ENCODE measurements at places on chromosomes 16 and 17. TPM values are rescaled to one million over a fixed set of nuclear protein-coding genes. Genes with fewer than 3 reads are reported as not detected.

Gene HOXB3
- total RNA-seq = 3.9 TPM

Gene TNFRSF17
- not detected for total RNA-seq

Gene CPHXL2
- total RNA-seq = not detected

Gene TMEM97
- 4.4 TPM for total RNA-seq

Gene ALOXE3
- not detected for total RNA-seq

Gene STUB1
- 110 TPM for total RNA-seq

- H3K27ac ChIP-seq = peak within 1 kb of the TSS; percentile 93
- peaks cover 34% of the 10 kb centered on the region for H3K36me3 ChIP-seq
- peak within 1 kb of the TSS; percentile 79 for H3K4me3 ChIP-seq
- H3K27me3 ChIP-seq = no peaks in the 10 kb centered on the region
- peaks cover 35% of the 10 kb centered on the region for H3K4me1 ChIP-seq
Measured at GRCh38 chr16:4766875-4767628, at the start of gene ZNF500. TSS of gene ZNF500 (minus strand) at chr16:4767162. CDS start at chr16:4765978, 1,184 bp downstream.

GRCh38 chr17:2860045-2860444, 63.8 kb downstream of the RAP1GAP2 start:
- DNase-seq = no peak
- no peak overlapping the region for H3K27ac ChIP-seq
- H3K4me1 ChIP-seq = peaks cover 14% of the 10 kb centered on the region
- H3K36me3 ChIP-seq = no peaks in the 10 kb centered on the region
- H3K27me3 ChIP-seq = peaks cover 7% of the 10 kb centered on the region

- peaks cover 10% of the 10 kb centered on the region for H3K4me1 ChIP-seq
- H3K36me3 ChIP-seq = no peaks in the 10 kb centered on the region
- no peak overlapping the region for H3K27ac ChIP-seq
- H3K4me3 ChIP-seq = no peak overlapping the region
- no peak for DNase-seq
Measured at GRCh38 chr17:77572851-77573250, 385.7 kb upstream of the TNRC6C start.

DNA sequence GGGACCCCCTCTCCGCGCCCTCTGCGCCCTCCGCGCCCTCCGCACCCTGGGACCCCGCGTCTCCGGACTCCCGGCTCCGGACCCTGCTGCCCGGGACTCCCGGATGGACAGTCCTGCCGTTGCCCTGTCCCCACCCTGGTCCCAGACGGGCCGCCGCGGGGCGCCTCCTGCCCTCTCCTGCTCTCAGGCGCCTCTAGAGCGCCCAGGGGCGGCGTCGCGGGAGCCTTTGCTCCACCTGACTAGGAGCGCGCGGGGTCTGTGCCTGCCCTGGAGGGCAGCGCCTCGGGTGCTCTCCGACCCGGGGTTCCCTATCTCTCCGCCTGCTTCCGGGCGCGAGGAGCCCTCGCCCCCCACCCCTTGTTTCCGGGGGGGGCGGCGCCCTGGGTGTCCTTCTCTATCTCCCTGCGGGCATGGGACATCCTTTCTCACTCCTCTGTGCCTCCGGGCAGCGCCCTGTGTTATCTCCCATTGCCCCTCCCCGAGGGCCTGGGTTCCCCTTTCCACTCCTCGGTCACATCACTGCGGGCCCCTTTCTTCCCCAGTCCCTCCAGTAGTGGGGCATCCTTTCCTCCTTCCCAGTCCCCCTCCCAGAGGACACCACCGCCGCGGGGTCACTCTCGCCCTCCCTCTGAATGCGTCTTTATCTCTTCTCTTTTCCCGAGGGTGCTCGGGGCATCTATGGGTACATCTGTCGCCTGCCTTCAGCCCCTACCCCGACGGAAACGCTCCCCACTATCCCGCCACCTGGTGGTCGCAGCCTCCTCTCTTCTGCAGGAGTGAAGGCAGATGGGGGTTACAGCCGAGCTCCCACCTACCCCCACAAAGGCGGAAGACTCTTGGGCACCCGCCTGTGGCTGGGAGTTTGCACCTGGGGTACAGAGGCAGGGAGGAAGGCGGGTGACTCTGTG, 875 bp downstream of the PRKCB start:
- H3K4me1 ChIP-seq = no peaks in the 10 kb centered on the region
- peak overlapping the region; percentile 44 for H3K4me3 ChIP-seq
- no peak overlapping the region for H3K27ac ChIP-seq
- DNase-seq = no peak

GRCh38 chr16:87303431-87303930, 13.7 kb downstream of the C16orf95 start:
- no peaks in the 10 kb centered on the region for H3K36me3 ChIP-seq
- no peak for DNase-seq
- H3K27me3 ChIP-seq = no peaks in the 10 kb centered on the region
- H3K27ac ChIP-seq = no peak overlapping the region

DNA sequence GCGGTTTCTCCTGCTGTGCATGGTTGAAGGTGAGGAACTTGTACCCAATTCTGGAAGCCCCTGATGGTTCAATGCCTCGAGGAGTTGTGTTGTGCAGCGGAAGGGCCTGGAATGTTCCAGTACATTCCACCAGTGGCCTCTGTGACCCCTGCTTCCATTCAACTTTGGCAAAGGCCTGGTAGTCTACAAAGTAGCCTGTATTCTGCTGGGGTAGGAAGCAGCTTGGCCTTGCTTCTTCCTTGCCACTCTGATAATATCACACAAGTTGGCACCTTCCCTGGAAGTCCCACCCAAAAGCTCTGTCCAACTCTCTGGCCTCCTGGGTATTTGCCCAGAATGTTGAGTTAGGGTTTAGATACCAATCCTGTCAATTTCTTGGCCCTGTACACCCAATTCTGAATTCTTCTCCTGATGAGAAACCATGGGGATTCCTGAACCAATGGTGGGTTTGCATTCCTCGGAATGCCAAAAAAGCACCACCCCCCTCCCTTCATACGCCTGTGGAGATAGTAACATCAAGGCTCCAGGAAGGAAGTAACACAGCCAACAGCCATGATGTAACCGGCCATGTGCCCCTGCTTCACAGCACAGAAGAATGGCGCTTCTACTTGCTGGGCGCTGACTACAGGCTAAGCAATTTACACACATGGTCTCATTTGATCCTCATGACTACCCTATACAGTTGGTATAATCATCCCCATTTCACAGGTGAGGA, 11.8 kb upstream of the FAM117A start:
- H3K4me1 ChIP-seq = no peaks in the 10 kb centered on the region
- no peak for DNase-seq
- no peak overlapping the region for H3K27ac ChIP-seq
- H3K36me3 ChIP-seq = no peaks in the 10 kb centered on the region
- no peaks in the 10 kb centered on the region for H3K27me3 ChIP-seq

DNA sequence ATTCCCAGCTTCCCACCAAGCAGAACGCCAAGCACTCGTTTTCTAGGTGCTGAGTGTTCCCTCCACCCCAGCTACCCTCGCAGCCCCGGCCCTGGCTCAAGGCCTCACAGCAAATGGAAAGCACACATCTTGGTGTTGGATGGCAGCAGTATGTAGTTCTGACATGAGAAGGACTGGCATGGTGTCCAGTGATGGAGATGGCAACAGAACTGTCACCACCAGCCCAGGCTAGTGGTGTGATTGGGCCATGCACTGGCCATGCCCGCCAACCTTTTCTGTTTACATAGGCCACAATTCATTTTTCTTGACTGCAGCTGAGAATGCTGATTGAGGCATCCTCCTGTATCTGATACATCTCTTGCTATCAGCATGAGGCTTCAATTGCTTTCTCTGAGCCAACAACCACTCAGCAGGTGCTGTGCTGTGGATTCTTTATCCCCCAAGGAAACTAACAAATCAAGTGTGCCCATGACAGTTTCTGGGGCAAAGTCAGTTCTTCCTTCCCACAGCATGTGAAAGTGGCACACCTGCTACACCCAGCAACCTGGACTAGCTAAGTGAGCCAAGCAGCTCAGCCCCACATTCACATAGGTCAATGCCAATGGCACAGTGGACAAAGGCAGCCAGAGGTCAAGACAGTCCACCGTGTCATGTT, 3.8 kb downstream of the SLC12A4 start:
- no peak overlapping the region for H3K4me3 ChIP-seq
- DNase-seq = no peak
- H3K27me3 ChIP-seq = no peaks in the 10 kb centered on the region
- peaks cover 77% of the 10 kb centered on the region for H3K4me1 ChIP-seq

- no peaks in the 10 kb centered on the region for H3K27me3 ChIP-seq
- no peak for DNase-seq
- no peaks in the 10 kb centered on the region for H3K36me3 ChIP-seq
Measured at GRCh38 chr16:14335297-14335696, 264.2 kb downstream of the MRTFB start.

DNA sequence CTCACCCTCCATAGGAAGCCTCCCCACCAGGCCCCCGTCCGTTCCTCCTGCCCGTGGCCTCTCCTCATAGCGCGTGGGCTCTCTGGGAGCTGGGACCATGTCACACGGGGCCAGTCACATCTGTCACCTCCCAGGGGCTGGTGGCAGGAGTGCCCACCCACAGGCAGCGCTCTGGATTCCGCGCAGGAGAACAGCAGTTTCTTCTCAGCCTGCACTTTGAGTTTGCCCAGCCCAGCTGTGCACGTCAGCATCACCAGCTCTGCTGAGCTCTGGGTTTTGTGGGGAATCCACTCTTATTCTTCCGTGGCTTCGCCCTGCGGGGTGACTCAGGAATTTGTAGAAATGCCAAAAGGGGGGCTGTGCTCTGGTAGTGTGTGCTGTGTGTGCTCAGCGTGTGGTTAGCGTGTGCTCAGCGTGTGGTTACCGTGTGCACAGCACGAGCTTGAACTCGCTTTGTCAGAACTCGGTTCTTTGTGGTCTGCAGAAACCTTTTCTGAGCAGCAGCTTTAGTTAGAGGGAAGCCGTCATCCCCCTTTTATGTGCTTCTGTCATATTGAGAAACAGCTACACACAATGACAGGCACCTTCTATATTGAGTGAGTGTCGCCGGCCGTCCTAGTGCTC, 3.2 kb downstream of the ACSF3 start:
- DNase-seq = no peak
- peaks cover 6% of the 10 kb centered on the region for H3K27me3 ChIP-seq
- H3K4me3 ChIP-seq = no peak overlapping the region
- H3K27ac ChIP-seq = no peak overlapping the region
- H3K36me3 ChIP-seq = no peaks in the 10 kb centered on the region

DNA sequence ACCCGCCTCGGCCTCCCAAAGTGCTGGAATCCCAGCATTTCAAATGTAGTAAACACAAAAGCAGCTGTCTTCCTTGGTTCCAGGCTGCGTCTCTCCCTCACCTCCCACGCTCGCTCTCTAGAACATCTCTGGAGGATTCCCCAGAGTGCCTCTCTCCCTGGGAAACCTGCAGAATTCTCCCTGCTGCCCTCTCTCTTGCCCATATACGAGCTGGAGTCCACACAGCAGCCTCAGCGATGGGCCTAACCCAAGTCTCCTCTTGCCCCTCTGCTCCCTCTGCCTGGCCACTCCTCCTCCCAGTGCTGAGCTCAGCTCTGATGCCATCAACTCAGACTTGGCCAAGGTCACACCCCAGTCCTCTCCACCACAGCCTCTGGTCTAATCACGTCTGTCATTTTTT, 10.6 kb downstream of the GPRC5B start:
- peak overlapping the region; percentile 97 for H3K27ac ChIP-seq
- peaks cover 46% of the 10 kb centered on the region for H3K36me3 ChIP-seq
- peaks cover 70% of the 10 kb centered on the region for H3K4me1 ChIP-seq
- no peak overlapping the region for H3K4me3 ChIP-seq

DNA sequence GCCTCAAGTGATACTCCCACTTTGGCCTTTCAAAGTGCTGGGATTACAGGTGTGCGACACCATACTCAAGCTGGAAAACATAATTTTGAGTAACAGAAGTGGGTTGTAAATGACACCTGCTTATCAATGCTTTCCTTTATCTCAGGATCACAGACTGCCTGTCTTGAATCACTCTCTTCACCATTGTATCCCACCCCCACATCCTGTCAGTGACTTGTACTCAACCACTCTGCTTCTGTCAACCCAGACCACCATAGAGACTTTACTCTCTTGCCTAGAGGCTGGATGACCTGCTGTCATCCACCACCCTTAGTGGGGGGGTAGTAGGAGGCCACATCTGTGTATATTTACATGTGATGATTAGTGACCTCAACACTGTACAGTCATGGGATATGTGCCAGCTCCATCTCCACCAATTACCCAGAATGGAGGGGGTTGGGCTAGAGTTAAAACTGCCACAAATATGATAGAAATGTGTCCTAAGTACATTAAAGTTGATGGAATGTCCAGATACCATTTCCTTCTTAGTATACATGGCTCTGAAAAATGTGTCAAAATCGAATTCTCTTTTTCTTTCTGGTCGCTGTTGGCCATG, 338.7 kb downstream of the GRIN2A start:
- no peaks in the 10 kb centered on the region for H3K4me1 ChIP-seq
- no peak overlapping the region for H3K27ac ChIP-seq
- no peaks in the 10 kb centered on the region for H3K36me3 ChIP-seq
- H3K4me3 ChIP-seq = no peak overlapping the region
- H3K27me3 ChIP-seq = no peaks in the 10 kb centered on the region
- no peak for DNase-seq

DNA sequence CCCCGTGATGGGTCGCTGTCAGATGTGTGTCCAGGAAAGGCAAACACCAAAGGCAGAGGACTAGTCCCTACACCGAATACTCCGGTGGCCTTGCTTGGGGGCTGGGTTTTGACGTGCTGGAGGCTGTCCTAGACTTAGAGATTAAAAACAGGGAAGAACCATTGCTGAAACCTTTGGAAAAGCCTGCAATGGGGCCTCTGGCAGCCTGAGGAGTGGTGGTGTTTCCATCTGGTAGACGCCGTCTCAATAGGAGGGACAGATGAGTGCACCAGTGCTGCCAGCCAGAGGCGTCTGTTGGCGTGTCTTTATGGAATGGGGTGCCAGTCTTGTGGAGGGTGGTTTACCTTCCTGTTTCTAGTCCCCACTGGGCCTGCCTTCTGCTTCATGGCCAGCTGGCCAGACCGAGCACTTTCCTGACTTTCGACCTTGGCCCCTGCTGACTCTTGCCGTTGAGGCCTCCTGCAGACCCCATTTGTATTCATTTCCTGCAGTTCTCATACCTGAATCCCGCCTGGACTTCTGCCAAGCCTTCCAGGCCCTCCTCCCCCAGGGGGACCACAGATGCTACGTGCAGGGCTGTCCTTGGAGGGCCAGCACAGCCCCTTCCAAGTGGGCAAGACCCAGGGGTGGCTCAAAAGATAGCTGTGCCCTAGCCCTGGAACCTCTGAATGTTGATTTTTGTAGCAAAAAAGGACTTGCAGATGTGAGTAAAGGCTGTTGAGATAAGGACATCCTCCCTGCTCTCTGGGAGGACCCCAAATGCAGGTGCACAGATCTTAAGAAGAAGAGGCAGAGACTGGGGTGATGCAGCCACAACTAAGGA, 1.9 kb upstream of the DNASE1 start:
- no peaks in the 10 kb centered on the region for H3K27me3 ChIP-seq
- H3K4me3 ChIP-seq = no peak overlapping the region
- no peak for DNase-seq
- peaks cover 11% of the 10 kb centered on the region for H3K4me1 ChIP-seq
- H3K36me3 ChIP-seq = peaks cover 12% of the 10 kb centered on the region
- no peak overlapping the region for H3K27ac ChIP-seq

GRCh38 chr16:65339062-65339461, 217.2 kb upstream of the CDH11 start:
- H3K27me3 ChIP-seq = no peaks in the 10 kb centered on the region
- no peak overlapping the region for H3K27ac ChIP-seq
- DNase-seq = no peak
- H3K4me1 ChIP-seq = no peaks in the 10 kb centered on the region

All from heart right ventricle (tissue), 16 donors.